Activated naive CD4-positive, alpha-beta T cell treated with anti-CD3 and anti-CD28 coated beads, Interleukin-2, amount 50 U/mL, for 72 hours (primary cell): ENCODE measurements at places on chromosomes 3 and 15. TPM values are rescaled to one million over a fixed set of nuclear protein-coding genes. Genes with fewer than 3 reads are reported as not detected.

The LRRC2 gene
- not detected for total RNA-seq

The FANCD2OS gene
- not detected for total RNA-seq

DNA sequence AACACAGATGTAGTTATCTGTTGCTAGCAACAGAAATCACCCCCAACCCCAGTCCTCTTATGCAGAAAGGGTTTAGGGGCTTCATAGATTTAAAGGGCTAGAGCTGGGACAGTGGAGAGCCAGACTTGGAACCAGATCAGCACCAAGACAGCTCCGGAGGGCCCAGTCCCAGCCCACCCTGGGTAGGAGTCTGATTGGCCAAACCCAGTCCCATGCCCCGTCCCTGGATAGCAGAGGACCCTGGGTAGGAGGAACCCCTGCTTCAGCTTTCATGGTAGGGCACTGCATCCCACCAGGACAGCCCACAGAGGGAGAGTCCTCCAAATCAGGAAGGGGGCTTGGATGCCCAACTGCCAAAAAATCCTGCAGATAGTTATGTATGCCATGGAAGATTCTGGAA, 103.0 kb downstream of the CORO2B start:
- DNase-seq = no peak

DNA sequence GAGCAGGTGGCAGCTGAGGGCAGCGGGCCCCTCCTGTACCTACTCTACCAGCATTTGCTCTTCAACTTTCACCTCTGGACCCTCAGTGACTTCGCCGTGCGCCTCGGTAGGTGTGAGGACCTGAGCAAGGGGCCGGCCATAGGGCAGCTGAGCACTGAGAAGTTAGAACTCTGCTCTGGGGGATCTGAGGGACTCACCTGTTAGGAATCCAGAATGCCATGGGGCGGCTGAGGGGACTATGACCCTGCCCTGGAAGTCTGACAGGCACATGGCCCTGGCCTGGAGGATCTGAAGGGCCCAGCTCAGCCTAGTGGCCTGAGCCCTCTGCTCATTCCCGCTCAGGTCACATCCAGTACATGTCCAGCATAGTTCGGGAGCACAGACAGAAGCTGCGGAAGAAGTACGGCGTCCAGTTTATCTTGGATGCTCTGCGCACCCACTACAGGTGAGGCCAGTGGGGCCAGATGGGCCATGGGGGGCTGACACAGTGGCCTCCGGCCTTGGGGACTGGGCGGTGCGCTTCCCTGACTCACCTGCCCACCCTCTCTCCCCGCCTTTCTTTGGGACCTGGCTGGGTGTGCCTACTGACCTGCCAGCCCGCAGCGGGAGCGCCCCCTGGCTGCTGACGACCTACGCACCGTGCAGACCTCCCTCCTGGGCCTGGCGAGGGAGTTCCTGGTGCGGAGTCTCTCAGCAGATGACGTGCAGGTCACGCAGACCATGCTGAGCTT, 18.8 kb downstream of the NBEAL2 start:
- DNase-seq = peak; percentile 79

GRCh38 chr3:11236588-11237461, 35.4 kb upstream of the ATG7 start:
- peak; percentile 90 for DNase-seq
